ENCODE measurements at places on chromosomes 16 and 17.

- no peak for DNase-seq
Observed at GRCh38 chr16:22267764-22268163, 29.4 kb upstream of the POLR3E start.

- no peak for DNase-seq
Observed at GRCh38 chr17:38861399-38861843, 7.9 kb upstream of the RPL23 start.

GRCh38 chr16:56298948-56299596 lies 107.8 kb downstream of the GNAO1 start:
- no peak for DNase-seq

DNA sequence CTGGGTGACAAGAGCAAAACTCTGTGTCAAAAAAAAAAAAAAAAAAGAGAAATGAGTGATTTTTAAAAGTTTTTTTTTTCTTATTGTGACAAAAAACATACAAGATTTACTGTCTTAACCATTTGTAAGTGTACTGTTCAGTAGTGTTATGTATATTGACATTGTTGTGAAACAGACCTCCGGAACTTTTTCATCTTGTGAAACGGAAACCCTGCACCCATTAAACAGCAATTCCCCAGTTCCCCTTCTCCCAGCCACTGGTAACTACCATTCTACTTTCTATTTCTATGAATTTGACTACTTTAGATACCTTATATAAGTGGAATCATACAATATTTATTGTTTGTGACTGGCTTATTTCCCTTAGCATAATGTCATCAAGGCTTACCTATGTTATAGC lies 18.7 kb downstream of the DUS2 start:
- DNase-seq: no peak

GRCh38 chr16:68300734-68301459 lies 9.8 kb downstream of the SLC7A6OS start:
- DNase-seq: peak; percentile 54

DNA sequence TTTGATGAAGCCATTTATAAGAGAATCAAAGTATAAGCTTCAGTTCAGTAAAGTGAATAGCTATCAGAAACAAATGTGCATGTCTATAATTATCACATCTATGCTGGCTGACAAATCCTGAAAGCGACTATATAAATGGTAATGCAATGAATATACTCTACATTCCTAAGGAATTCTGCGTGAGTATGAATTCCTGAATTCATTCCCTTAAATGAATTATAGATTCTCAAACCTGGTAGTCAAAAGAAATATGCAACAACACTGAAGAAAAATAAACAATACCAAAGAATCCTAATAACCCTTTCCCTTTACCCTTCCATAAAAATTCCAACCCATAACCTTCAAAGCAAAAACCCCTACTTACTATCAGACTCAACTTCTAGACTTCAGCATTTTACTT lies 416.6 kb upstream of the PMFBP1 start:
- DNase-seq: no peak

- DNase-seq: no peak
Observed at GRCh38 chr17:38534498-38534885, 71.3 kb downstream of the SRCIN1 start.

DNA sequence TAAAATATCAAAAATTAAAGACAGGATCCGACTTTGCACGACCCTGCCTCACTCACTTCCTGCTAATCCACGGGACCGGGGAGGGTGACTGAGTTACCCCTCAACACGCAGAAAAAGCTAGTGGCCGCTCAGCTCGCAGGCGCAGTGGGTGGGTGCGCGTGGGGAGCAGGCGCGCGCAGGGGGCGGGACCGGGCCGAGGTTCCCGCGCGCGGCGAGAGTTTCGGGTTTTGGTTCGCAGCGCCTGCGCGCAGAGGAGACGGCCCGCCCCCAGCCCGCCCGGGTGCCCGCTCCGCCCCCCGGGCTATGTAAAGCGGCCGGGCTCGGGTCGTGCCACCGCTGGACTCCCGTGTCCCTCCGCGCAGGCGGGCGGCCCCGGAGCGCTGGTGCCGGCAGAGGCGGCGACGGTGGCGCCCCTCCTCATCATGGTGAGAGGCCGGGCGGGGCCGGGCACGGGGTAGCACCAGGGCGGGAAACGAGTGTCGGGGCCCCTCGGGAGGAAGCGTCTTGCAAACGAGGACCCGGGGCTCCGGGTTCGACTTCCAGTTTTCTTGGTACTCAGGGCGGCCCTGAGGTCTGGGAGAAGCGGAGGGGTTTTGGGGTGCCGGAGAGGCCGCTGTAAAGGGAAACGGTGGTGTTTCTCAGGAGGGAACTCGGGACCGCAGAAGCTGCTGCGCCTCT lies at the start of gene CNP:
CNP (plus strand) TSS at position 333 of the 678 bp plus-strand sequence; CDS start at position 423, 90 bp downstream.
- peak; percentile 83 for DNase-seq

DNA sequence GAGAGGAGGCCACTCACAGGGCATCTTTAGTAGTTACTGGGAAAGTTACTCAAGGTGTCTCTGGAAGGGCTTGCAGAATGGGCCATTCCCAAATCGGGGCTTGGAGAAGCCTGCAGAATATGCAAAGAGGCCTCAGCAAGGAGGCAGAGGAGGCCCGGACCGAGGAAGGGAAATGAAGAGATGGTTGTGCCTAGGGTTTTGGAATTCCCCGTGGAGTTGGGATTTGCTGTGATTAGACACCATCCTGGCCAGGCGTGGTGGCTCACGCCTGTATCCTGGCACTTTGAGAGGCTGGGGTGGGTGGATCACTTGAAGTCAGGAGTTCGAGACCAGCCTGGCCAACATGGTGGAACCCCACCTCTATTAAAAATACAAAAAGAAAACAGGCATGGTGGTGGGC lies 193.0 kb downstream of the IRF8 start:
- no peak for DNase-seq

GRCh38 chr16:79598348-79599181 lies 2.0 kb downstream of the MAF start:
- peak; percentile 27 for DNase-seq
